ENCODE measurements at places on chromosomes 3 and 15.

- no peak for DNase-seq
Observed at GRCh38 chr3:118782755-118783202, 251.9 kb downstream of the IGSF11 start.

- no peak for DNase-seq
Observed at GRCh38 chr15:99157456-99157855, 52.6 kb downstream of the SYNM start.

GRCh38 chr3:72407766-72408165 is 440.5 kb downstream of the SHQ1 start:
- no peak for DNase-seq

DNA sequence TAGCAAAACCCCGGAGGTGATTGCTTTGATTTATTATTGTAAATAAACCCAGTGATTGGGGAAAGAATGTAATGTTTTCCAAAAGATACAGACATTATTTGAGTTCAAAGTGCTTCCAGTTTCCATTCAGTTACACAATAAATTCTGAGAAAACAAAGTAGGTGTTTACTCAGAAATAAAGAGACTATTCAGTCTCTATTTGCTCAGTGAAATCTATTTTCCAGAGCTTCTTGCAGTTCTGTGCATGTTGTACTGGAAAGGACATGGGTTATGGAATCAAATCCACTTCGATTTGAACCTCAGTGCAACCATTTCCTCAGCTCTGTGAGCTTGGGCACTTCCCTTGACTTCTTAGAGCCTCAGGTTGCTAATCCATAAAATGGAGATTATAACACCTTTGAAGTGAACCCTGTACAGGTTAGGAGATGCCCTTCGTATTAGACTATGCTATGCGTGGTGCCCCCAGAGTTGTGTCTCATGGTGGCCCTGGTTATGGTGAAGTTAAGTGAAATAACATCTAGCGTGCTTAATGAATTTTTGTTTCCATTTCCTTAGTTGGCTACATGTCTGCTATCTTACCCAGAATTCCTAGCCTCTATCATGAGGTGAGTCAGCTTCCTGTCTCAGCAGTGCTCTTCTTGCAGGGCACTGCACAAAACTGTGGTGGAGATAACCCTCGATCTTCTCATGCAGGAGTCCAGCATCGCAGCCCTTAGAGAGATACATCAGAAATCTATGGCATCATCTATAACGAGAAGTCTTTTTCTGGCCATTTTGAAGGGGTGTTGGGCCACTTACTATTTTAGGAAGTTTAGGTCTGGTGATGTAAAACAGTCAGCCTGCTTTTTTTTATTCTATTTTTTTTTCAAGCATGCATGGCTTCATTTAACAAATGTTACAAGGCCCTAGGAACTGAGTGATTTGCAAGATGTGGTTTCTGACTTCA is 97.7 kb downstream of the RPL39L start:
- DNase-seq: no peak

GRCh38 chr3:124116906-124117305 is 125.0 kb upstream of the ROPN1 start:
- DNase-seq: no peak

GRCh38 chr15:80695099-80695910 is at the start of gene ABHD17C:
Gene ABHD17C (plus strand): TSS chr15:80695310. CDS start chr15:80695430, 120 bp downstream.
- no peak for DNase-seq

DNA sequence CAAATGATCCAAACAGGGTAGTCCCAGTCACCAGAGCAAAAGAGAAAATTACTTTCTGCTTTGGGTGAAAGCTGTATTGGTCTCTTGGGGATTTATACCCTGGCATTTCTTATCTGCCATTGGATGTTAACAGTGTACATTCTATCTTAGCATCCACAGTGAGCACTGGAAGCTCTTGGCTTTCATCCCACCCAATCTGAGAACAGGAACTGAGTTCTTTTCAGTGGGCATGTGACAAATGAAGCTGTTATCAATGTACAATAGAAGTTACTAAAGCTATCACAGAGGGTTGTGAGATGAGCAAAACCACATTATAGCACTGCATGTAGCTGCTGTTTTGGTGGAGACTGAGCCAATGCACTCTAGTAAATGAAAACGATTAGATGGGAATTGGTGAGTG is 300.7 kb downstream of the TUSC7 start:
- DNase-seq: no peak

DNA sequence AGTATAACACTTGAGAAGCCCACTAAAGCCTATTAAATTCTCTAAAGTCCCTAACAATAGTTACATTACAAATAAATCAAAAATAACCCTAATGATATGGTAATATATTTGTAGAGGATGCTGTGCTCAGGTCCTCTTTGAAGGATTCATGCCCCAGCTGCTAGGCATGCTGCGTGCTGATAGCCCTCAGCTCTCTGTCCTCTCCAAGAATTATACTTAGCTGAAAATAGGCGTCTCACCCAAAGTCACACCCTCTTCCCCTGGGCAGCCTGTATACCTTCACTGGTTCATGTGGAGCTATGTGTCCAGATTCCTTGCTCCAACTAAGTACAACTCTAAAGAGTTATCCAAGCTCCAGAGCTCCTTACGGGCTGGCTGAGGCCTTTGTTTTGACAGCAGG is 312.5 kb upstream of the ZNF385D start:
- no peak for DNase-seq

DNA sequence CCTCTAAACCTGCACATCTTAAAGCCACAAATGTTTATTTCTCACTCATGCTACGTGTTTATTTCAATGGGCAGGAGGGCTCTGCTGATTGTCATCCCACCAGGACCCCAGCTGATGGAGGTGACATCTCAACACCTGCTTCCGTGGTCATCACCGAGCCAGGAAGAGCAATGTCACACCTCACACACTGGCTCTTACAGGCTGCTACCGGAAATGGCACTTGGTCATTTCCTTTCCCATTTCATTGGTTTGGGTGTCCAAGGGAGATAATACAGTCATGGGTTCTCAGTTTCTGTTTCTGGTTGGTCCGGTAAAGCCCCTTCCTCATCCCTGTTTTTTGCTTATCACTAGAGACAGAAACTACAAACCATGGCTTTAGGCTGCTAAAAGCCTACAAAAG is 41.9 kb downstream of the ABHD2 start:
- DNase-seq: no peak

Data from cortex of kidney (tissue), 1 donor.